ENCODE measurements at places on chromosomes 2 and 18.

- DNase-seq: no peak
Observed at GRCh38 chr2:186205254-186205911, 280.7 kb upstream of the ZC3H15 start.

DNA sequence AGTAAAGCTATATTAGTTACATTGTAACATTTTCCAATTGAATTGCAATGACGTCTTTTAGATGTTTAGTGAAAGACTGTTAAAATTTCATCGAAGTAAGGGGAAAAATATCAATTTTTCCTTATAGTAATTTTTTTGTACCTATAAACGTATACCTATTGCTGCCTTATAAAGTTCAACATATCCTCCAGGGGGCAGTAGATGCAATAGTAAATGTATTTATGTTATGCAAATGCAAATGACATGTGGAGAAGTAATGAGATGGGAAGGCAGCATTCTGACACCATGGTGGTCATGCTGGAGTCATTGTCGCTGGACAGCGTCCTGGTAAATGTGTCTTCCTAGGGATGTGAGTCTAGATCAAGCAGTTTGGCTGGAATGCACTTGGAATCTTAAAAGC, 38.7 kb downstream of the MSTN start:
- DNase-seq: peak; percentile 2

GRCh38 chr2:134845719-134846118, 7.3 kb downstream of the ACMSD start:
- no peak for DNase-seq

DNA sequence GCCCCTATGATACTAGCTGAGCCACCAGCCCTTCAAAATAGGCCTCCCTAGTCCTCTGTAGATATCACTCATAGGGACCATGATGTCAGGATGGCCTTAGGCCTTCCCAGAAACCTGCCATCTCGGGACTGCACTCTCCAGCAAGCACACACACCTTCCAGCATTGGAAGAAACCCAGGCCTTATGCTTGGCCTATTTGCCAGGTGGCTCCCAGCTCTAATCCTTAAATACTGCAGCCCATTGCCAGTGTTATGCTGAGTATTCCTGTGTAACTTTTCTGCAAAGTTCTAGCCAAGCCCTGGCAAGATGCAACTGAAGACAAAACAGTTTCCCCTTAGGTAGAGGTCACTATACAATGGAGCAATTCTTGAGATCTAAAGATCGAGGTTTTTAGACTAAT, 316.5 kb downstream of the SETBP1 start:
- no peak for DNase-seq

DNA sequence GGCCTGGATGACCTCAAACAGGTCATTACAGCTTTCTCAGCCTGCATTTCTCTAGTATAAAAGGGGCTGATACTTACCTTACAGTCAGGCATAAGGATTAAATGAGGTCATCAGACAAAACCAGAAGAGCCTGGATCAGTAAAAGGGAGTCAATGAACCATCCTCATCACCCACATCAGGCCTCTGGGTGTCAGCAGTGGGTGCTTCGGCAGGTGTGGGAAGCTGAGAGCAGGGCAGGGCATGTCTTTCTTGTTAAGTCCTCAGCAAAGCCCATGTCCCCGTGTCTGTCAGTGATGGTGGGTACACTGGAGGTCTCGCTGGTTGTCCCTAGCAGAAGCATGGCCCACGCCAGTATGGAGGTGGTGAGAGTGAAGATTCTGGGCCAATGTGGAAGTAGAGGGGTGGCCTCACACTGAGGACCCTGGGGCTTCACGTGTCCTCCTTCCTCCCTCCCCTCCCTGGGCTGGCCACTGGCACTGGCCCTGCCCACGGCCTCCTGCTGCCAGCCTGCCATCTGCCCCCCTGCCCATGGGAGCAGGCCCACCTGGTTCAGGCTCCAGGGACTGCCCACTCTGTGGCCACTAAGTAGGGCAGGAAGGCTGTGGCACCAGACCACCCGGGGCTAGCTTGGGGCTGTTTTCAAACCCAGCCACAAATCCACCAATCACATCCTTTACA, 4.4 kb downstream of the ADRA2B start:
- no peak for DNase-seq

Data from AG04450 (cell line).